ENCODE measurements at places on chromosomes 12 and 14.
A peak's percentile ranks its signal among the peaks of the same experiment; 100 is the strongest.

- DNase-seq, result no peak
These were observed 77.7 kb downstream of the SLC15A4 start for GRCh38 chr12:128745772-128746689.

- no peak for DNase-seq
These were observed 114.6 kb downstream of the PPFIA2 start for GRCh38 chr12:81644503-81644902.

GRCh38 chr12:22476133-22476532 is 68.2 kb downstream of the C2CD5 start:
- DNase-seq, result no peak

DNA sequence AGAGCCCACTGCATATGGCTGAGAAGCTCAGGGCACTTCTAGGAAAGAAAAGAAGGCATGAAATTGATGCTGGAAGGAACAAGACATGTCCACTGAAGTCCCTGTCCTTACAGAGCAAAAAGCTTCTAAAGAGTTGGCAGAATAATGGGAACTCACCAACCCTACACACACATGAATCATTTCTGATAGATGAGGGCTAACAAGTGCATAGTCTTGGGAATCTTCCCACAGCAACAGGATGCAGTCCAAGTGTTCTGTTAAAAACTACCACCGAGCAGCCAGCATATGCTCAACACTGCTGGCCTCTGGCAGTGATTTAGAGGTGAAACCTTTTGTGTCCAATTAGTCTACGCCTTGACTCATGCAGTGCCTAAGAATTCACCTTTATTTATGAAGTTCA is 44.8 kb downstream of the RHOJ start:
- DNase-seq, result no peak

DNA sequence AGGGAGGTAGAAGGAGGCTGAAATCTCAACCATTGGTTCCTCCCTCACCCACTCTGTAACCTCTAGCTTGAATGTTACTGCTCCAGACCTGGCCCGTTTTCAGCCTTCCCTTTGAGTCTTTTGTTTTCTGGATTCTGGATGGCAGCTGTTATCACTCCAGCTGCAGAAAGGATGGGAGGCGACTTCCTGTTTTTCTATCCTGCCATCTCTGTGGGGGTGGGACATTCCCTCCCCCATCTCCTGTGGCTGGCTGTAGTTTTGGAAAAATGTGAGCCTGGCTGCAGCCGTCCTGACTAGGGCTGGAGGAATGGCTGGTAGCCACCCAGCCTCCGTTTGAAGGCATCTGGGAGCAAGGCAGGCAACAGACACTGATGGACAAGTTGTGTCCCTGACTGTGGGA is 2.9 kb upstream of the PPFIBP1 start:
- no peak for DNase-seq

GRCh38 chr12:64221651-64222008 is 466 bp downstream of the KICS2 start:
- DNase-seq, result peak; percentile 66

Data from natural killer cell treated with Interleukin-12 subunit alpha and Interleukin-12 subunit beta and Interleukin-15 and Interleukin-18, amount 100 ng/mL, for 72 hours (primary cell).